Amygdala (tissue), 56 donors: ENCODE measurements at places on chromosomes 12 and 14.

DNA sequence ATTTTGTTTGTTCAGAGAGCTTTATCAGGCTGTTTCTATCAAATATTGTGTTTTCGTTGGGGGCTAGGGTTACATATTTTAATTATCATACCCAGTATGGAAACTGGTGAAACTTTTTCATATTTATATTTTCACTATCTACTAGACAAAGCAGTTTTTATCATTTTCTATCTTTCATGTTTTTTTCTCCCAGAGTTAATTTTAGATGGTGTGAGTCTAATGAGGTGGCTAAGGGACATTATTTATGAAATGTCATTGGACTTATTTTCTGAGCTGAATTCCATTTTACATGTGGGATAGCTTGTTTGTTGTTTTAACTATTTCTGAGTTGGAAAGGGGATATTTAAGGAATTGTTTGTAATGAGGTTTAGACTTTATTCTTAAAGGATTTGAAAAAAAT lies 100.3 kb downstream of the TMTC2 start:
- DNase-seq, result no peak

GRCh38 chr12:57241402-57242310 lies 9.3 kb downstream of the STAC3 start:
- DNase-seq, result no peak

DNA sequence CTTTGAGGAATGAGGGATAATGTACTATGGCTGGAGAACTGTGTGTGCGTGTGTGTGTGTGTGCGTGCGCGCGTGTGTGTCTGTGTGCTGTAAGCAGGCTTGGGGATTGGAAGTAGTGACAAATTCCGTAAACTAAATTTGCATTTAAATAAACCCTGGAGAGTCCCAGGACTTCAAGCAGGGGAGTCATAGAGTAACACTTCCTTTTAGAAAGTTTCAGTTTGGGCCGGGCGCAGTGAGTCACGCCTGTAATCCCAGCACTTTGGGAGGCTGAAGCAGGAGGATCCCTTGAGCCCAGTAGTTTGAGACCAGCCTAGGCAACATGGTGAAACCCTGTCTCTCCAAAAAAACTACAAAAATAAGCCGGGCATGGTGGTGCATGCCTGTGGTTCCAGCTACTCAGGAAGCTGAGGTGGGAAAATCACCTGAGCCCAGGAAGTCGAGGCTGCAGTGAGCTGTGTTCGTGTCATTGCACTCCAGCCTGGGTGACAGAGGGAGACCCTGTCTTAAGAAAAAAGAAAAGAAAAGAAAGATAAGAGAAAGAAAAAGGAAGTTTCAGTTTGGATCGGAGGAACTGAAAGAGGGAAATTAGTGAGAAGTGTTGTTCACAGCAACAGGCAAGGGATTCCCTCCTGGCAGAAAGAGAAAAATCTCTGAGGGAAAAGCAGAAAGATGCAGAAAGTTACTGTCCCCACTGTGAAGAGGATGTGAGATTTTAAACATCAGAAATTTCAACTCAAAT lies 222.7 kb upstream of the SOX5 start:
- DNase-seq, result no peak

DNA sequence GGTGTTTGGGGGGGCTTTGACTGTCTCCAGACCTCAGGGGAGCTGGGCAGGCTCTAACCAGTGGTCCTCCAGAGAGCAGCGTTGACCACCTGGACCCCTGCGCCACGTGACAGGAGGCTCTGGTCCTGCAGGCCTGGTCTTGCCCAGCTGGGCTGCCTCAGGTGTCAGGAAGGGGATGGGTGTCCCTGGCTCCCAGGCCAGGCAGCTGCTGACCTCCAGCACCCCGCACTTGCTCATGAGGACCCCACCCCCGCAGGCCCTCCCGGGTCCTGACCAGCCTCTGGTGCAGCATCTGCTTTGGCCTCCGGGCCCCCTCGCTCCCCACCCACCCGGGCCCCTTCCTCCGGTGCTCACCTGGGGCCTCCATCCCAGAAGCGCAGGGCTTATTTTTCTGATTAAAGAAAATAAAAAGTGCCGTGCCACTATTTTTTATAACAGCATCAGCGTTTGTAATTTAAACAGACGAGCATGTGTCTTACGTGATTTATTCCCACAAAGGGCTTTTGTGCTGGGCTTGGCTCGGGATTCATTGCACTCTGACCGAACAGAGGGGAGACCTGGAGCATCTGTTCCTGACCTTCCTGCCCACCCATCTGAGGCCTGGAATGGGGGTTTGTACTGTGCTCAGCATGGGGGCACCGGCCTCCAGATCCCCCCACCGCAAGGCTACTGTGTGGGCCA lies 21.7 kb downstream of the FBRSL1 start:
- no peak for DNase-seq

DNA sequence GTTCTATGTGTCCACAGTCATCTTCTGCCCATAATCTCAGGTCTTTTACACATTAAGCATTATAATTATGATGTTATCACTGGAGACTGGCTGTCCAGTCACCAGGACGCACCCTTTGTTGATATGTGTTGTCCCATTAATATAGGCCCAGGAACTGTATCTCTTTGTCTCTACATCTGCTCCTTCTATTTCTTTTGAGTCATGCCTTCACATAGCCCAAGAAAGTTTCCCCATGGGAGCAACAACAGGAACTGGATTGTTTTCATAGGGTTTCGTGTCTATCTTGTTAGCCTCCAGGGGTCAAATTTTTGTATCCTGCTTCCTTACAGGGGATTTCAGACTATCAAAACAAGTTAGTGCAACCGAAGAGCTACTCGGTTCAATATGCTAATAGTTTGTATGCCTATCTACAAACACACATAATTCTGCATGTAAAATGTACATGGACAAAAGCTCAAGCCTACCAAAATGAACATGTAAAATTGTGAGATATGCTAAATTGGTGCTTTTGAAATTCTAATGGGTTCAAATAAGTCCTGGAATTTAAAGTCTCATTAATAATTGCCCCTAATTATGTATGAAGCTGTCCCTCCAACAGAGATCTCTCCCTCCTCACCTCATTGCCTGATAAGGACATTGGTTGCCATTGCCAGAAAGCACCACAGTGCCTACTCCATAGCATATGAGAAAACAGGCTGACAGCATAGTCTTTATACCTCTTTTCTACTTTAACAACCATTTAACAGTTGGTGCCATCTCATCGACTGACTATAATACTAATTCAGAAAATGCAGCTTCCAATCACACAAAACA lies 99.8 kb upstream of the DIO2 start:
- no peak for DNase-seq

DNA sequence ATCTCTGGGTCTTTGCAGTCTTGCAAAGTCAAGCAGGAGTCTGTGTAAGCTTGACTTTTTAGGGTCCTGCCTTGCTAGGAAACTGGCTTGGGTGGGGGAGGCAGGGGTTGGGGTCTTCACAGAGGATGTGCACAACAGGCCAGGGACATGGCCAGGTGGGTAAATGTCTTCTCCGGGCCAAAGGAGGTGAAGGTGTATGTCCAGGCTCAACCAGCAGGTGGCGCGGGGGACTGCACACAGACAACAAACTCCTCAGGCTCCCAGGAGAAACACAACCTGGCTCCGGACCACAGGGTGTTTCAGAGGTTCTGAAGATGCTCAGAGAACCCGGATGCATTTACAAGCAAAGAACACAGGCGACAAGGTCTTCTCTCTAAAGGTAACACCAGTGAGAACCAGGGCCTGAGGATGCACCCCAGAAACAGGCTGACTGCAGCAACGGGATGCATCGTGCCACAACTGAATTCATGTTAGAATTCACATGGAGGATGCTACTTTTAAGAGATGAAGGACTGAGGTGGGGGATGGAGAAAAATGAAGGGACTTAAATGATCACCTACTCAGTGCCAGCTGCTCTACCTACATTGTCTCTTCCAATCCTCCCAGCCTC lies 56.0 kb downstream of the PLEKHG3 start:
- DNase-seq, result no peak

- no peak for DNase-seq
Observed at GRCh38 chr14:89348722-89349121, 68.3 kb downstream of the FOXN3 start.

GRCh38 chr12:50072198-50072907 lies 12.8 kb upstream of the SMARCD1 start:
- DNase-seq, result no peak

GRCh38 chr12:115630136-115630535 lies 647.4 kb downstream of the MED13L start:
- no peak for DNase-seq

DNA sequence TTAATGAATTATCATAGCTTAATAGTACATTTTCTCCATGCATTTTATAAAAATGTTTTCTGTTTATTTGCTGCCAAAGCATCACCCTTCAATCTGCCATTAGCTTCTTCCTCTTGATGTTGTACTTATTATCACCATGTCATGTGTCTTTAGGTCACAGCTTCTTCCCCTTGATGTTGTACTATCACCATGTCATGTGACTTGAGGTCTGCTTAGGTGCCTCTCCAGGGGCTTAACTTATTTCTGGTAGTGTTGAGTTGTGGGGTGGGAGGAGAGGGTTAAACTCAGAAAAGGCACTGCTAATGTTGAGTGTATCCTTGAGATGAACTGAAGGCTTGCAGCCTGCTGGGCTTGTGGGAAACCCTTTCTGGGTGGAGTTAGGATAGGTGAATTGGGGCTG lies 87.8 kb downstream of the DAAM1 start:
- DNase-seq, result no peak

GRCh38 chr14:36700651-36701050 lies 39.0 kb downstream of the PAX9 start:
- no peak for DNase-seq

GRCh38 chr12:112325622-112326207 lies 56.5 kb downstream of the HECTD4 start:
- no peak for DNase-seq

DNA sequence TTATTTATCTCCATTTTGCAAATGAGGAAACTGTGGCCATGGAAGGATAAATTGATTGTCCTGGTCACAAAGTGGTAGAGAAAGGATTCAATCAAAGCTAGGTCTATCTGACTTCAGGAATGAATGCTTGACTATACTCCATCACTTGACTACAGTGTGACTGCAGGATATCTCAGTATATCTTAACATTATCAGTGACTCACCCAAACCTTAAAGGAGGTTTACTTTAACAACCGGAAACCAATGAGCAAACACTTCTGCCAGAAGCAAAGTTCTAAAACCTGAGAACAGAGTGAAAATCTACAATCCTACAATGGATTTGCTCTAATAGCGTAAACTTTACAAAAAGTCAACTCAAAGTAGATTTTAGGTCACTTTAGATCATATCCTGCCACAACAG lies 277.0 kb downstream of the CEP128 start:
- DNase-seq, result no peak

GRCh38 chr12:52759218-52759617 lies 17.9 kb downstream of the KRT76 start:
- DNase-seq, result no peak

- DNase-seq, result no peak
Observed at GRCh38 chr12:79203058-79203647, 338.6 kb downstream of the SYT1 start.

- no peak for DNase-seq
Observed at GRCh38 chr12:59491877-59492276, 104.0 kb upstream of the SLC16A7 start.

GRCh38 chr12:77007476-77007875 lies 57.9 kb downstream of the E2F7 start:
- DNase-seq, result no peak

DNA sequence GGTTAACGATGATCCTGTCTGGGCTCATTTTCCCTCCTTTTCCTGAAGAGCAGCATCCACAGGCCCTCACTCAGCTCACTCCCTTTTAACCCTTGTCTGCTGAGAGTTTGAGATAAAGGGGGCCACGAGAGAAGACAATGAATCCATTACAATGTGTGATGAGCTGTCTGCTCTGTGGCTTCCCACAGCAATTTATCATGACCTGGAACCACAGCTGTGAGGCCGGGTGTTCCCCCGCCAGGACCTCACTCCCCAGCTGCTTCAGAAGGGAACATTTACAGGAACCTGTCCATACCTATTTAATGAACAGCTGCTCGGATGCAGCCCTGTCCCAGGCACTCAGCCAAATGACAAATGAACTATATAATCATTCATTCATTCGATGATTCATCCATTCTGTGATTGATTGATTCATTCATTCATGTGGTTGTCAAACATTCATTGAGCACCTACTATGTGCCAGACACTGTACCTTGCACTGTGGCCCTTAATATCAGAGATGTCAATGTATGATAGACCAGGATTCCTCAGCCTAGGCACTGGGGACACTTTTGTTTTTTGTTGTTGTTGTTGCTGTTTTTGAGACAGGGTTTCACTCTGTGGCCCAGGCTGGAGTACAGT lies 18.5 kb upstream of the P2RX7 start:
- no peak for DNase-seq

DNA sequence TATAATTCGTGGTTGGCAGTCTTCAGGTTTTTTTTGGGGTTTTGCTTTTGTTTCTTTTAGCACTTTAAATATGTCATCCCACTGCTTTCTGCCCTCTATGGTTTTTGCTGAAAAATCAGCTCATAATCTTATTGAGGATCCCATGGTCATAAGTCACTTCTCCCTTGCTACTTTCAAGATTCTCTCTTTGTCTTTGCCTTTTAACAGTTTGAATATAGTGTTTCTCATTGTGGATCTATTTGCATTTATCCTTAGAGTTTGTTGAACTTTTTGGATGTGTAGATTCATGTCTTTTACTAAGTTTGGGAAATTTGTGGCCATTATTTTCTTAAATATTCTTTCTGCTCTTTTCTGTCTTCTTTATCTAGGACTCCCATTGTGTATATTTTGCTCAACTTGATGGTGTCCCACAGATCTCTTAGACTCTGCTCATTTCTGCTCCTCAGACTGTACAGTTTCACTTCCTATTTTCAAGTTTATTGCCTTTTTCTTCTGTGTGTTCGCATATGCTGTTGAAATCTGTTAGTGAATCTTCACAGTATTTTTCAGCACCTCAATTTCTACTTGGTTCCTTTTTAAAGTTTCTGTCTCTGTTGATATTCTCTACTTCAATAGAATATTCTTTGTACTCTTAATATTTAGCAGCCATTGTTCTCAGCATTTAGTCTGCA lies 70.8 kb downstream of the WNK1 start:
- no peak for DNase-seq

DNA sequence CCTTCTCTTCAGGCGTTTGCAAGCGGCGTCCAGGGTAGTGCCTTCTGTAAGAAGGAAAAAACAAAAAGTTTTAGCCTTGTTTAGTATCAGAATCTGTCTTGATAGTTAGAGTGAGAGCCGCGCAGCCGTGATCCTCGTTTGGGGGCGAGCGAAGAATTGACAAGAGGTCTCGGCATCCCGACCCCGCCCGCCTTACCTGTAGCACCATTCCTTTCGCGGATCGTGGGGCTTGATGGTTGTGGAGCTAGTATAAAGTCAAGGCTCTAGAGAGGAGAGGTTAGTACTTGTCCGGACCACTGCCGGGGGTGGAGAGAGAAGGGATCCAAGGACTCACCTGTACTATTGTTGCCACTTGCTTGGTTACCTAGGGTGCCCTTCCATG lies 494 bp downstream of the TMTC3 start:
- no peak for DNase-seq

DNA sequence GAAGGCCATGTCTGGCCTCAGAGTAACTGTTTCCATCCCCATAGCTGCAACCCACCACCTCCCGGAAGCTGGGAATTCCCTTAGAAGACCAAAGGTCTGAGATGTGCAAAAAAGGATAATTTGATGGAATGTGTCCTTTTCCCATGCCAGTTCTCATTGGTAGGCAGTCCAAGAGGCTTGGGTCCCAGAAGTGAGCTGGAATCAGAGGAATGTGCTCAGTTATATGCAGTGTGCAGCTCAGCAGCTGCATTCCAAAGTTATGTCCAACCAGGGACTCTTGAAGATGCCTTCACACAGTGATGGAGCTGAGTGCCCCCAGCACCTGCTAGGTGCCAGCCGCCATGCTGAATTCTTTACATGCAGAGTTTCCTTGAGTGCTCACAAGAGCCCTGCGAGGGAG lies 583.9 kb upstream of the TBX3 start:
- DNase-seq, result no peak
